Activated T-cell treated with anti-CD3 and anti-CD28 coated beads for 1 hour (primary cell): ENCODE measurements at places on chromosomes 6 and 20.

- no peak for DNase-seq
Measured at GRCh38 chr6:164121527-164121926, 707.0 kb downstream of the QKI start.

- no peak for DNase-seq
Measured at GRCh38 chr6:31193206-31193605, 22.7 kb upstream of the POU5F1 start.

DNA sequence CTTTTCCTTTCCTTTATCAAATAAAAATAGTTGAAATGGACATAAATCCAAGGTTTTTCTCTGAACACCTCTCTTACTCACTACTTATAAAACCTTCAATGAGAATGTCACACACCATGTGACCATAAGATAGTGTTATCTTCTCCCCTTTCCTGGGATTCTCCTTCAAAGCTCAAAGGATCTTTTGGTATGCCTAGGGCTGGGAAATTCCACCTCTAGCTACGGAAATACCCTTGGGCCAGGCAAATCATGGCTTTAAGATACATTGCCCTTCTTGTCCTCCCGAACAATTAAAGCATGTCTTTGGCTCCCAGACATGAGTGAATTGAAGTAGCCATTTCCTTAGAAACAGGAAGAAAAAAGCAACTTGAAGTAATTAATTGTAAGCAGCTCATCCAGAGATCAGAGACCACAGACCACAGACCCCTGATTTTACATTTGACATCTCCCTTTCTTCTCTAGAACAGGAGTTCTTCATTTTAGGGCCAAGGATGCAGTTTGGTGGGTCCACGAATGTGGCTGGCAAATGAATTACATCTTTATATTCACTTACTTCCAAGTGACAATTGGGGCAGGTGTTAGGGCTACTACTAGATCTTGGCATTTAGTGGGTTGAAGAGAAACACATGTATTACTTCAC is 4.1 kb downstream of the PLCB4 start:
- DNase-seq: no peak

DNA sequence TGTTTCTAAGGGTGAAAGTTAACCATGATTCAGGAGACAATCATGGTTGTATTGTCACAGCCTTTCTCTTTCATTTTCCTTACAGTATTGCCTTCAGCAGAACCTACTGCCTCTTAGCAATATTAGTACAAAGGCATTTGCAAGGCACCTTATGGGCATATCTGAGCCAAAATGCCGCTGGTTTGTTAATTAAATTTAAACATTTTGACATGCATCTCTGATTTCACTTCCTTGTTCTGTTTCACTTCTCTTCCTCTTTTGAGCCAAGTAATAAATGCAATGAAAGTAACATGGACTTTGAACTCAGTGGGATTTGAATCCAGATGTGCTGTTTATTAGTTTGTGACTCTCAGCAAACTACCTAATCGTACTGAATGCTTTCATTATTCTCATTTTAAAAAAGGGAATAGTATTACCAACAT is 467.4 kb upstream of the CITED2 start:
- no peak for DNase-seq

GRCh38 chr6:13668291-13668928 is 43.2 kb downstream of the RANBP9 start:
- DNase-seq: no peak

- DNase-seq: no peak
Measured at GRCh38 chr20:47843886-47844567, 58.7 kb upstream of the SULF2 start.

GRCh38 chr6:149221774-149222070 is 95.8 kb upstream of the TAB2 start:
- no peak for DNase-seq

- DNase-seq: no peak
Measured at GRCh38 chr6:125486881-125487280, 185.1 kb upstream of the HDDC2 start.
